RWPE2 (cell line): ENCODE measurements at places on chromosomes 1 and 21.

GRCh38 chr1:150444232-150444631, 43.0 kb upstream of the TARS2 start:
- no peak for DNase-seq

- DNase-seq: no peak
Observed at GRCh38 chr21:44297525-44298290, 2.1 kb upstream of the PFKL start.

GRCh38 chr1:19628879-19629278, 15.2 kb upstream of the NBL1 start:
- DNase-seq: no peak

DNA sequence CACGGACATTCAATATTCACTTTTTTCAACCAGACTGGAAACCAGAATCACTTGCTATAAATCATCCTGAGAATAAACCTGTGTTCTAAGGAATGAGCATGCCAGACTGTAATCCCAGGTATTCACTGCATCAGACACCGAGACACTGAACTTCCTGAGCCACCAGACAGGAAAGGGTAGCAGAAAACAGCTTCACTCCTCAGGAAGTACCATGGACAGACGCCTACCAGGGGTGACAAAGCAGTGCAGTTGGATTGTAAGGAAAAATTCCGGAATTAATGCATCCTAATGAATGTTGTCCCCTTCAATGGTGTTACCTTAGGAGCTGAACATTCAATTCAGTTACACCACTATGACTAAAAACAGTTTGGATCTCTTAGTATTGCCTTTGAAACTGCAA, 156.1 kb downstream of the PIGK start:
- DNase-seq: no peak

DNA sequence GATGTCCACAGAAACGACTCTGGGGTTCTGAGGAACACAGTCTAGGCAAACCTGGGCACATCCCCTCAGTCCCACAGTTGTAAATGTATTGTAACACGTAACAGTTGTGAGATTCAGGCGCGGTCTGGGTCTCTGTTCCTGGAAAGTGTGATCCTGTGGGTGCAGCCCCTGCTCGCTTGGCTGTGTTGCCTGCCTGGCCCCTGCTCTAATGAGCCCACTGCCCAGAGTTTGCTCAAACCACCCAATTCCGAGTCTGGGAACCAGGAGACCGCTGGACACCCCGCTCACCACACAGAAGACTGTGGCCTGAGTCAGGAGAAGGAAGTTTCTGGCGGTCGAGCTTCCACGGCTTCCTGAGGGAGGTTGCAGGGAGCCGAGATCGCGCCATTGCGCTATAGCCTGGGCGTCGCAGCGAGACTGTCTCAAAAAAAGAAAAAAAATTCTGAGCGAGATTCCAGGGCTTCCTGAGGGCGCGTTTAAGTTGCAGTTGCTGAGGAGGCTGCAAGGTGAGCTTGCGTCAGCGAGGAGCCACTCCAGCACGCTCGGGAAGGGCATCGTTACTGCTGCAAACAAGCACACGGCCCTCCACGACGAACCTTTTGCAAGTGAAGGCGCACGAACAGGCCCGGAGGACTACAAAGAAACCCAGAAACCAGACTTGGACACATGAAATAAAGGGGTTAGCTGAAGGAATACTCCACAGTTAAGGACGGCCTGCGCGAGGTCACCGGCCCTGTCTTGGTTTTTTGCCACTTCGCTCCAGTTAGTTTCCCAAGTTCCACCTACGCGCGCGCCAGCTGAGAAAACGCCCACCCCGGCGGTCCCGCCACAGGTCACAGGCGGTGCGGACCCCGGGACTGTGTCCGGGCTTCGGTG, 1.1 kb downstream of the C21orf58 start:
- no peak for DNase-seq

GRCh38 chr1:174676856-174677255, 229.1 kb downstream of the GPR52 start:
- DNase-seq: no peak

DNA sequence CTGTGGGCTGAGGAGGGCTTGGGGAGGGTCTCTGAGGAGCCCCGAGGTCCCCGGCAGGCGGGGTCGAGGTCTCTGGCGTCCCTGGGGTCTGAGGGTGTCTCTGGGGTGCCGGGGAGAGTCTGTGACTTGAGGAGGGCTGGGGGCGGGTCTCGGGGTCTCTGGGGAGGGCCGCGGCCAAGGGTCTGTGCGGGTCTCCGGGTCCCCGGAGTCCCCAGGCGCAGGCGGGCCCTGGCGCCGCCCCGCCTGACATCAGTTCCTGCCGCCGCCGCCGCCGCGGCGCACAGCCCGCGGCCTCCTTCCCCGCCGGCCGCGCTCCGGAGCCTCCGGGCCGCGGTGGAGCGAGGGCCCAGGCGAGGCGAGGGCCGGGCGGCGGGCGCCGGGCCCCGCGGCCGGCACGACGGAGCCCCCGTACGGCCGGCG, at the start of gene PLEKHM2:
Gene PLEKHM2 (plus strand): TSS at position 279 of the 420 bp plus-strand sequence. CDS start 239 bp downstream, outside the sequence.
- DNase-seq: no peak

GRCh38 chr1:156931211-156931952, 10.9 kb downstream of the LRRC71 start:
- no peak for DNase-seq

- DNase-seq: no peak
Observed at GRCh38 chr21:38041493-38041892, 125.2 kb upstream of the KCNJ6 start.

- no peak for DNase-seq
Observed at GRCh38 chr1:244751271-244751895, 84.1 kb upstream of the COX20 start.

DNA sequence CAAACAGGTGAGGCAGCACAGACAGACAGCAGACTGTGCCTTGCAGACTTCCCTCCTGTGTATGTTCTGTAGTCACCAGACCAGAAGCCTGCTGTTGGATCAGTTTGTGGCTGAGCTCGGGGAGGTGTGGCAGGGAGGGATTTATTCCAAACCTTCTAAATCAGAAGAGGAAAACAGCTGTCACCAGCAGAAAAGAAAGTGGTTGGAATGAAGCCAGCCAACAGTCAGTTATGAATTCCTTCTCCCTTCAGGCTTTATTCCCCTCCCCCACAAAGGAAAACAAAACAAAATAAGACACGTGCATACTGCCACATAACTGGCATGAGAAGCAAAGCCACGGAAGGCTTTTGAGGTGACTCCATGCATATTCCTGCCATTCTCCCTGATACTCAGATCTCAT, 19.0 kb upstream of the PIGV start:
- no peak for DNase-seq

DNA sequence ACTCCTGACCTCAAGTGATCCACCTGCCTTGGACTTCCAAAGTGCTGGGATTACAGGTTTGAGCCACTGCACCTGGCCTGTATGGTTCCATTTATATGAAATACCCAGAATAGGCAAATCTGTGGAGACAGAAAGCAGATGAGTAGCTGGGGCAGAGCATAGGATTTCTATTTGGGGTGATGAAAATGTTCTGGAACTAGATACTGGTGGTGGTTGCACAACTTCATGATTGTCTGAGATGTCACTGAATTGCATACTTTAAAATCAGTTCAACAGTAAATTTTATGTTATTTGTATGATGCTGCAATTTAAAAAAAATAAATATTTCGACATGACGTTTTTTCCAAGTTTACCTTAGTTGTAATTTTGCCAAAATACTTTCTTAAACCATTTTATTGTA, 23.9 kb downstream of the ITSN1 start:
- no peak for DNase-seq

GRCh38 chr1:59089922-59090457, 206.9 kb upstream of the FGGY start:
- DNase-seq: no peak
